Right cardiac atrium (tissue), 5 donors: ENCODE measurements at places on chromosomes 11 and 22. TPM values are rescaled to one million over a fixed set of nuclear protein-coding genes. Genes with fewer than 3 reads are reported as not detected.

DNA sequence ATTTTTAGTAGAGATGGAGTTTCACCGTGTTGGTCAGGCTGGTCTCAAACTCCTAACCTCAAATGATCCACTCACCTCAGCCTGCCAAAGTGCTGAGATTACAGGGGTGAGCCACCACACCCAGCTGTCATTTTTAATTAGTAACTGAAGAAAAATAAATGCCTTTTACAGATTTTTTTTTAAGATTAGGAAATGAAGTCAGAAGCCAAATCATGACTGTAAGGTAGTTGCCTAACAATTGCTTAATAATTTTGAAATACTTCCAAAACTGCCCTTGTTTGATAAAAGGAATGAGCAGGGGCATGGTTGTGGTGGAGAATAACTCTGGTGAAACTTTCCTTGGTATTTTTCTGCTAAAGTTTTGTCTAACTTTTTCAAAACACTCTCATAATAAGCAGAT is 98.9 kb upstream of the SLC5A12 start:
- no peak for DNase-seq

GRCh38 chr11:117690484-117691217 is 106.4 kb downstream of the DSCAML1 start:
- no peak for DNase-seq

GRCh38 chr11:6040874-6041273 is 10.3 kb upstream of the OR56A1 start:
- no peak for DNase-seq

GRCh38 chr11:69983571-69983877 is 94.6 kb upstream of the ANO1 start:
- DNase-seq = no peak

TMEM86A gene
- total RNA-seq = 6.8 TPM

OR8G5 gene
- not detected for total RNA-seq

CSF2RB gene
- 2.6 TPM for total RNA-seq

- peak; percentile 97 for DNase-seq
Observed at GRCh38 chr22:36454916-36455570, 26.4 kb downstream of the TXN2 start.

PDE2A gene
- 43.9 TPM for total RNA-seq

DNA sequence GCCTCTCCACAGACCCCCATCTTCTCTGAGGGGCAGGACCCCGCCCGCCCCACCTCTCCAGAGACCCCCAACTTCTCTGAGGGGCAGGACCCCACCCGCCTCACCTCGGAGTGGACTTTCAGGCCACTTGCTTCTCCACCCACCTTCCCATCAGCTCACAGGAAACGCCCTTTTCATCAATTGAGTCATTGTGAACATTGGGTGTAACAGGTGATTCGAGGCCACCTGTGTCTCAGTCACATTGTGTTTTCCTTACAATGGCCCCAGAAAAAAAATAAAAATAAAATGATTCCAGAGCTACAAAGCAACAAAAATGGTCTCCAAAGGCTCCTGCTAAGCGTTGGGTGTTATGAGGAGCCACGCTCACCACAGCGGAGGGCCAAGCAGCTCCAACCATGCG is 36.0 kb downstream of the BRD1 start:
- DNase-seq = peak; percentile 35

TMEM135 gene
- 19.3 TPM for total RNA-seq

- DNase-seq = peak; percentile 76
Observed at GRCh38 chr11:75349521-75350116, 1.8 kb downstream of the ARRB1 start.

ACAD8 gene
- total RNA-seq = 18.7 TPM

DNA sequence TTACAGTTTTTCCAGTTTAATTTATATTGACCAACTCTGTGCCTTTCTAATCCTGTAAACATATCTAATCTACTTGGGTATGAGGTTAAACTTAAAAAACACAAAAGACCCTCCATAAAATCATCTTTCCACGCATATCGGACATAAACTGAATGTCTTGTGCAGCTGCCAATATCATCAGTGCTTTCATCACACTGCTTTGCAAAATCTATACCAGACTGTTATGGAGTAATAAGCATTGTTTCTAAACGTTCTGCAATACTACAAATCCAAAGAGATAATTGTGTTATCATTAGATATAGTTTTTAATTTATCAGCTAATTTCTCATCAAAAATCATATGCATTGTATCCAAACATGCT is 36.1 kb upstream of the AMPD3 start:
- DNase-seq = no peak

DNA sequence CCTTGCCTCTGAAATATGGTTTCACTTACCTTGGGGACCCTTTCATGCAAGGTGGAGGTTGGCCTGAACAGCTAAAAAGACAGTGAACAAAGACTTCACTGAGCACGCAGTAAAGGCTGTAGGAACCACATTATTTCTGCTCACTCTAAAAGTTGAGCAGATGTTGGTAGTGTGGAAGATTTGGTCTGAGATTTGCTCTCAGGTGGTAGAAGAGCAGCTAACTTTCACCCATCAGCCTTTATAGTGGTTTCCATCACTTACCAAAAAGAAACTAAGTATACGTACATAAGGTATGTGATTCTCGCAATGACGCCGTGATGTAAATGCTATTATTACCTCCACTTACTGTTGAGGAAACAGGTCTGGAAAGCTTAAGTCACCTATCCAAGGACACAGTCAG is 47.3 kb downstream of the PRR5L start:
- no peak for DNase-seq

PDE3B gene
- 9.6 TPM for total RNA-seq

- DNase-seq = no peak
Observed at GRCh38 chr11:99535819-99536218, 515.1 kb downstream of the CNTN5 start.

DNA sequence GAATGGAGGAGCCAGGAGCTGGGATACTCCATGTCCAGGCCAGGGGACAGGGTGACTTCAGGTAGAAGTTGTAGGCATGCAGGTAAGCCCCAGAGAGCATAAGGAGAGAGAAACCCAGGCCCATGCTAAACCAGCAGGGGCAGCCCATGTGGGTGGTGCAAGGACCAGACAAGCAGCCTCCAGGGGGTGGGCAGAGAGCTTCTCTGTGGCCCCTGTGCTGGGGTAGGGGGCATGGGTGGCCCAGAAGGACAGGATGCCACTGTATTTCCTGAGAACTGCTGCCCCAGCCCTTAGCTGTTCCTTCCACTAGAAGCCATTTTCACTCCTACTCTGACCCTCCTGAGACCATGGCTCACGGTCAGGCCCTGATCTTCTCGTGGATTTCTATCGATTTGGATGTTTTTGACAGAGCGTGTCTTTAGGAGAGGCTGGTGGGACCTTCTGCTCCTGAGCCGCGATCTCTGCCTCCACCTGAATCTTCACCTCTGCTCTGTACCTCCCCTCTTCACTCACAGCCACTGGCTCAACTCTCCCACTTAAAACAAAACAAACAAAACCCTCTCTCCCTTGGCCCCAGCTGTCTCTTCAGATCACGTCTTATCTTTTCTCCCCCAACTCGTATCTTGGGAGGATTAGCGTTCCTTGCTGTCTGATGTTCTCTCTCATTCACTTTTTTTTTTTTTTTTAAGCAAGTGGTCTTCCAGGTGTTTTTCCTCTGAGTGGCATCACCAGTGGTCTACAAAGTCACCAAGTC is 112.2 kb downstream of the NECTIN1 start:
- no peak for DNase-seq

DNA sequence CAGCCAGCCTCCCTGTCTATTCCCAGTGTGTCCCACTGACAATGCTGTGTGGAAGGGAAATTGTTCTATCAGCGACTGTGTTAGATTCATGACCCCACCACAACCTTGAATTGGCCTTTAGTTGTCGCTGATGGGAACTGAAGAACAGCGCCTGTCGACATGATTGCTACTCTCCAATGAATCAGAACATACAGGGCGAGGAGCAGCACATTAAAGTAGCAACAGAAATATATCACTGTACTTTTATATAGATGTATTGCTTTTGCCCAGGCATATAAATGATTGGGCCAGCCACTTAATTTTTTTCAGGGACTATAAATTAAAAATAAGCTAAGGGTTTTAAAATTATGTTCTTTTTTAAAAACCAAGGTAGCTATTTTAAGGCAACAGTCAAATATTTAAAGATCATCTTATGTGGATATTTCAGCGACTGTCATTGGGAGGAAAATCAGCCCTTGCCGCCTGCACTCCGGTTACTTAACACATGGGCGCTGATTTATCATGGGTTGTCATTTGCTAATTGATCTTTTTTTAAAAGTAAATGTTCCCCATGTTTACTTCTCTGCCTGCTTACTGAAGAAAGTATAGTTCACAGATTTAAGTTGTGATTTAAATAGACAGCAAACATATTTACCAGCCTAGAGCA is 42.1 kb downstream of the ARL14EP start:
- DNase-seq = no peak

DNA sequence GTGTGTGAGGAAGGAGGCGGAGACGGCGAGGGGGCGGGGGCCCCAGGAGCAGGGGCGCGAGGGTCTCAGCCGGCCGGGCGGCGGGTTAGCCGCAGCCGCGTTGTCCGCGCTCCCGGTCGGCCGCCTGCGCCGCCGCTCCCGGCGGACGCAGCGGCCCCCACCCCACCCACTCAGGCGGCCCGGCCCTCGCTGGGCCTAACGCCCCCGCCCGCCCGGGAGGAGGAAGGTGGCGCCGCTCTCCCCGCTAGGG is at the start of gene FCHSD2:
FCHSD2 (minus strand) TSS at position 191 of the 250 bp plus-strand sequence. CDS start 441 bp downstream, outside the sequence.
- DNase-seq = no peak

OR2AG1 gene
- not detected for total RNA-seq

DNA sequence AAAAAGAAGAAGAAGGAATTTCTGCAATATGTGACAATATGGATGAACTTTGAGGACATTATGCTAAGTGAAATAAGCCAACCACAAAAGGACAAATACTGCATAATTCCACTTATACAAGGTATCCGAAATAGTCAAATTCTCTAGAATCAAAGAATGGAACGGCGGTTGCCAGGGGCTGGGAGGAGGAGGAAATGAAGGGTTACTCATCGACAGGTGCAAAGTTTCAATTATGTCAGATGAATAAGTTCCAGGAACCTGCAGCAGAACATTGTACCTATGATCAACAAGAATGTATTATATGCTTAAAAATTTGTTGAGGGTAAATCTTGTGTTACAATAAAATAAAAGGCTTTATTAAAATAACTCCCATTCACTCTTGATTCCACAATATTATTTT is 49.0 kb downstream of the SC5D start:
- DNase-seq = no peak

DNA sequence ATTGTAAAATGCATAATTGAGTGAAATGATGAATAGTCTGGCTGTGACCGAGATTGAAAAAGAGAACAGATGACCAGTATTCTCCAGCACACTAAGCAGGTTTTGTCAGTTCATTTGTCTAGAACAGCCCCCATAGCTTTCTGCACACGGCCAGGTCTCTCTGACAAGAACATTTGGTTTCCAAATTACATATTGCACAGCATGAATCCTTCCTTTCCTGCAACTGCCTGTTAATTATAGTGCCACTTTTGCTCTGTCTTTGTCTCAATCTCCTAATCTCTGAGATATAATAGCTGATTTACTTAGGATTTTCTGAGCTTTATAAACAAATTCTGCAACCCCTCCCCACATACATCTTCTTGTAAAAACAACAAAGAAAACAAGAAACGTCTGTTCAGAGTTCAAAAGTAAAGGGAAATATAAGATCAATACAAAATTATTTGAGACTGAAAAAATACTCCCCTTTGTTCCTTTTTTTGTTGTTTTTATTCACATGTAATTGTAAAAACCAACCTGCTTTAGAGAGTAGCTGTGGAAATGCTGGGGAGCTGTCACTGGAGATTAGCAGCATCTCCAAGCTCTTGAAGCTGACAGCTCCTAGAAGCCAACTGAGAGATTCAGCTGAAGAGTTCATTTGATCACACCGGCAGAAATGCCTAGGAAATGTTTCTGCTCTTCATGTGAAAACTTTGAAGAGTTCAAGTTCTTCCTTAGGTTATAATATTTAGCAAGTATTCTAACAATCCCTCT is 998.1 kb downstream of the DLG2 start:
- DNase-seq = no peak

DNA sequence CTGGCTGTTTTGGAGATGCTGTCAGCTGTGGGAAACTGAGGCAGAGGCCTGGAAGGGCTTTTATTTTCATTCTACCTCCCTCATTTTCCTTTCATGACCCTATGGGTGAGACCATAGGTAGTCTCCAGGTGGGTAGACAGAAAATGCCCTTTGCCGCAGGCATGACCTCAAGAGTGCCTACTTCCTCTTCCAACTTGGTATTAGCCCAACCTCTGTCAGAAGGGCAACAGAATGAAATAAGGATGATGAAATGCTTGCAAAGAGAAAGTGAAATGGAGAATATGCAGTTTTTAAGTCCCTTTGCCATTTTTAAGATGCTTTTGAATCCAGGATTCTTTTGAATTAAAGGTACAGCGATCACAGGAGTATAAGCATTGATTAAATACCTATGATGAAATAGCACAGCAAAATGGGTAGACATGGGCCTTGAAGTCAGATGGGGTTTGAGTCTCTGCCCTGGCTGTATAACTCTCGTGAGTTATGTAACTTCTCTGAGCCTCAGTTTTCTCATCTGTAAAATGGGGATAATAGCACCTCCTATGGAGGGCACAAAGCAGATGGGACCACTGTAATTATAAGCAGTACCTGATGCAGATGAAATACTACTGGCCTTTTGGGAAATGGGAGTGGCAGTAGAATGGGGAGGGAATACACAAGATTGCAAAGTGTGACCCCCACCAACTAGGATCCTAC is 3.7 kb downstream of the ASPHD2 start:
- DNase-seq = no peak

KCNC1 gene
- not detected for total RNA-seq

- no peak for DNase-seq
Observed at GRCh38 chr11:17156283-17156682, 51.5 kb downstream of the PIK3C2A start.

TRIM49D2 gene
- total RNA-seq = not detected

DNA sequence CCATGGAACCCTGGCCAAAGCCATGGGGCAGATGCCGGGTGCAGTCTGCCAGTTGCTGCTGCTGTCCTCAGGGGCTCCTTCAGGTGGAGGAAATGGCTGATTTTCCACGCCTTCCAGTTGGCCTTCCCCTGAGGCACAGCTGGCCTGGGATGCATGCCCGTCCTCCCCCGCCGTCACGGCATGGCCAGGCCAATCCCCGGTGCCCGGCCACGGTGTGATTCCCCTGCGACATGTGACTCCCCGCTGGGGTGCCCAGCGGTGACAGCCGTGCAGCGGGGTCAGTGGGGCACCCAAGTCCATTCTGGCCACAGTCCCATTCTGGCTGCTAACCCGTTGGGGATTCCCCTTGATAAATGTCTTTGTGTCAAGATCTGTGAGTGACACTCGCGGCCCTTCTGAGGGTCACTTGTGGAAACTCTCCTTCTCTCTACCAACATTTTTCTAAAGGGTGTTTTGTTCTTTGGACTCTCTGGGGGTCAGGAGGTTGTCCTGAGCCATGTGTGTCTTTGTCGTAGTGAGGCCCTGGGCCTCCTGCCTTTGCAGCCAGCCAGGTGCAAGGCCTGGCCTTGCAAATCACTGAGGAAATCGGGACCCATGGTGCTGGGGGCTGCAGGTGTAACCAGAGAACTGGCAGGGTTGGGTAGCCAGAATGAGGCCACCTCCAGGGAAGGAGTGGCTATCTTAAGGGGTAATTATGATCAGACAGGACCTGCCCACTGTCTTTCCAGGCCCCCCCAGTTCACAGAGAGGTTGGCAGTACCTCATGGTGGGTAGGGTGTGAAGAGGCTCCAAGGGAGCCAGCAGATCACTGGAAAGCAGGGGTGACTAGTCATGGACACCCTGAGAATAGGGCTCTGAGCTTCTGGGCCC is 37.1 kb downstream of the KCNQ1OT1 start:
- peak; percentile 52 for DNase-seq

GRCh38 chr22:32776397-32776796 is 25.1 kb upstream of the TIMP3 start:
- DNase-seq = no peak
